ENCODE measurements at places on chromosomes 3 and 15. TPM values are rescaled to one million over a fixed set of nuclear protein-coding genes. Genes with fewer than 3 reads are reported as not detected.
A peak's percentile ranks its signal among the peaks of the same experiment; 100 is the strongest.

The GRK7 gene
- 0.19 TPM for total RNA-seq

DNA sequence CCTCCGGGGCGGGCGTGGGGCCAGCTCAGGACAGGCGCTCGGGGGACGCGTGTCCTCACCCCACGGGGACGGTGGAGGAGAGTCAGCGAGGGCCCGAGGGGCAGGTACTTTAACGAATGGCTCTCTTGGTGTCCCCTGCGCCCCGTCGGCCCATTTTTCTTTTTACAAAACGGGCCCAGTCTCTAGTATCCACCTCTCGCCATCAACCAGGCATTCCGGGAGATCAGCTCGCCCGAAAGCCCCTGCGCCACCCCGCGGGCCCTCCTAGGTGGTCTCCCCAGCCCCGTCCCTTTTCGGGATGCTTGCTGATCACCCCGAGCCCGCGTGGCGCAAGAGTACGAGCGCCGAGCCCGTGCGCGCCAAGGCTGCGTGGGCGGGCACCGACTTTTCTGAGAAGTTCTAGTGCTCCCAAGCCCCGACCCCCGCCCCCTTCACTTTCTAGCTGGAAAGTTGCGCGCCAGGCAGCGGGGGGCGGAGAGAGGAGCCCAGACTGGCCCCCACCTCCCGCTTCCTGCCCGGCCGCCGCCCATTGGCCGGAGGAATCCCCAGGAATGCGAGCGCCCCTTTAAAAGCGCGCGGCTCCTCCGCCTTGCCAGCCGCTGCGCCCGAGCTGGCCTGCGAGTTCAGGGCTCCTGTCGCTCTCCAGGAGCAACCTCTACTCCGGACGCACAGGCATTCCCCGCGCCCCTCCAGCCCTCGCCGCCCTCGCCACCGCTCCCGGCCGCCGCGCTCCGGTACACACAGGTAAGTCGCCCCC is at the start of gene THBS1:
THBS1 (plus strand) TSS at position 595 of the 757 bp plus-strand sequence. CDS start 779 bp downstream, outside the sequence.
- no peak within 1 kb of the TSS for H3K27ac ChIP-seq
- no peak for DNase-seq
- H3K4me1 ChIP-seq: peaks cover 27% of the 10 kb centered on the region
- H3K4me3 ChIP-seq: peak within 1 kb of the TSS; percentile 55

DNA sequence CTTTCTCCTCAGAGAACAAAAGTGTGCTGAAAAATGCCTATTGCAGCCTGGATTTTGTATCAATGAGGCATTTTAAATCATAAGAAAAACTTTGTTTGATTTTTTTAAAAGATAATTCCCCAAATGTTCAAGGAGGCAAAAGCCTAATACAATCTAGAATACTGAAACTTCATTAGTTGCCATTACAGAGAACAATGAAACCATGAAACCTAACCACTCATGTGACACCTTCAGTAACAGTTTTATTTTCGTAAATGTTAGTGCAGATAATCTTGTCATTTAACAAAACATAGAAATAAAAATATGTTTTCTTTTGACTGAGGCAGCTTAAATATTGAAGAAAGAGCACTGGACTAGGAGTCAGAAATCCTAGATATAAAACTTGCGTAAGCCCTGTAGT is 655.9 kb downstream of the RBMS3 start:
- no peak for DNase-seq
- no peaks in the 10 kb centered on the region for H3K36me3 ChIP-seq
- H3K27me3 ChIP-seq: no peaks in the 10 kb centered on the region
- no peak overlapping the region for H3K4me3 ChIP-seq

The DNASE1L3 gene
- total RNA-seq: 0.80 TPM

The NDN gene
- total RNA-seq: not detected

DNA sequence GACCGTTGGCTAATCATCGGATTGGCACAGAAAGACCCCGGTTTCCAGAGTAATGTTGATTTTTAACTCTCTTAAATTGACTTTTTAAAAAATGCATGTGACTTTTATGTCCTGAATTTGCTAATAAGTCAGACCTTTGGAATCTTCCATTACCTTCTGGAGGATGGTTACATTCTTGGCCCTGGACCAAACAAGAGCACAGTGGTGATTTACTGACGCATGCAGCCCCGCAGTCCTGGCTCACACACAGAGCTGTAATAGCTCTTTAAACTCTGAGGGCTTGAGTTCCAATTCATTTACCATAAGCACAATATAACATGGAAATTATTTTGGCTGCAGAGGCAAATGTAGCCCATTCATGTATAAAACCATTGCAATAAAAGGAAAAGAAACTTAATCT is 25.1 kb downstream of the SOX14 start:
- no peaks in the 10 kb centered on the region for H3K36me3 ChIP-seq
- no peaks in the 10 kb centered on the region for H3K27me3 ChIP-seq
- H3K4me3 ChIP-seq: no peak overlapping the region
- no peak overlapping the region for H3K27ac ChIP-seq
- no peak for DNase-seq

The CLDN18 gene
- total RNA-seq: not detected

- H3K4me3 ChIP-seq: no peak overlapping the region
- no peaks in the 10 kb centered on the region for H3K36me3 ChIP-seq
- no peaks in the 10 kb centered on the region for H3K4me1 ChIP-seq
- H3K27me3 ChIP-seq: no peaks in the 10 kb centered on the region
- DNase-seq: no peak
Measured at GRCh38 chr3:63442918-63443317, 164.8 kb downstream of the SYNPR start.

DNA sequence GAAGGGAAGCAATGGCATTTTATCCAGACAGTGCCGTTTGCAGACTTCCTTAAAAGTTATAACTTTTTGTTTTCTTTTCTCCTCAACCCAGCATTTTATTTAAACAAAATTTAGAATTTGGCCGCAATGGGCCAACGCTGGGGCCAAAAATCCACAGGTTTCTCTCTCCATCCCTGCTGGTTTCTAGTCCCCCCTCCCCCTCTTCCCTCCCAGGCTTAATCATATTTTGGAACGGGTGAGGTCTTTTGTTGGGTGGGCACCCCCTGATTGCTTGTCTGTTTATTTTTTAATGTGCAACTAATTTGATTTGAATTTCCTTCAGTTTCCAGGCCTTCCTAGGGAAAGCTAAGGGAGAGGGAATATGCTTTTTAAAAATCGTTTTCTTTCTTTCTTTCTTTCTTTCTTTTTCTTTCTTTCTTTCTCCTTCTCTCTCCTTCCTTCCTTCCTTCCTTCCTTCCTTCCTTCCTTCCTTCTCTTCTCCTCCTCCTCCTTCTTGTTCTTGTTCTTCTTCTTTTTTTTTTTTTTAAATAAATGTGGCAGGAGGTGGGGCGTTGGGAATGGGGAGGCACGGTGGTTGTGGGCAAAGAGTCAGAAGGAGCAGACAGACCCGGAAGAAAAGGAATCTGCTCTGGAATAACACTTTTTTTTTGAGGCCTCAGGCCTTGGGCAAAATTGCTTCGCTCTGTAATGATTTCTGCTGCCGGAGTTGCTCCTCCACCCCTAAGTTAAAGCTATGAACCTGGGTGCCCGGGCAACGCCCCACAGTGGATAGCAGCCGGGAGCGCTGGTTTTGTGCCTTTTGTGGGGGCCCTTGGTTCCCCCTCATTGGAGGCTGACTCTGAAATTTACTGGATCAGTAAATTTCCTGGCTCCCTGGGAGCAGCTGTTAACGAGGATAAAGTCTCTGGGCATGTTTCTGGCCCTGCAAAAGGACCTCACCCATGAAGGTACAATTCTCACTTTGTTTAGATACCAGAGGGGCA is 1.9 kb downstream of the FNDC3B start:
- no peak overlapping the region for H3K27ac ChIP-seq
- H3K4me3 ChIP-seq: peak overlapping the region; percentile 91
- H3K4me1 ChIP-seq: peaks cover 23% of the 10 kb centered on the region
- no peaks in the 10 kb centered on the region for H3K27me3 ChIP-seq
- H3K36me3 ChIP-seq: no peaks in the 10 kb centered on the region

The ABHD2 gene
- 39.2 TPM for total RNA-seq

DNA sequence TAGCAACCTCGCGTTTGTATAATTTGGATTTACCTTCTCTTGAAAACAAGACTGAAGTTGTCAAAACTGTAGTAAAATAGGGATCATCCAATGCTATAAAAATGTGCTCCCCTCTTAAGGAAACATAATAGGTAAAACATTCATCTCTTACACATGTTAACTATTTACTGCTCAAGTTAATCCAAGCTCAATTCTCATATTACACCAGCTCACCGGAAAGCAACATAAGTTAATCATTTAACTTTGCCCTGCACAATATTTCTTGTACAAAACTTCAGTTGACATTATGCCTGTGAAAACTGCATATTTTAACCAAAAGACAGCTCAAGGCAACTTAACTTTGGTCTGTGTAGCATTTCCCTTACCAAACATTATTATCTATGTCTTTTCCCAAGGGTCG is 634.2 kb downstream of the NAALADL2 start:
- no peaks in the 10 kb centered on the region for H3K27me3 ChIP-seq
- no peaks in the 10 kb centered on the region for H3K4me1 ChIP-seq
- no peak overlapping the region for H3K4me3 ChIP-seq
- no peaks in the 10 kb centered on the region for H3K36me3 ChIP-seq
- H3K27ac ChIP-seq: no peak overlapping the region
- no peak for DNase-seq

The GOLGA6A gene
- 0.16 TPM for total RNA-seq

- no peak overlapping the region for H3K4me3 ChIP-seq
- no peak overlapping the region for H3K27ac ChIP-seq
- H3K36me3 ChIP-seq: no peaks in the 10 kb centered on the region
Measured at GRCh38 chr15:67879440-67880129, 39.7 kb upstream of the RNU6-1 start.

DNA sequence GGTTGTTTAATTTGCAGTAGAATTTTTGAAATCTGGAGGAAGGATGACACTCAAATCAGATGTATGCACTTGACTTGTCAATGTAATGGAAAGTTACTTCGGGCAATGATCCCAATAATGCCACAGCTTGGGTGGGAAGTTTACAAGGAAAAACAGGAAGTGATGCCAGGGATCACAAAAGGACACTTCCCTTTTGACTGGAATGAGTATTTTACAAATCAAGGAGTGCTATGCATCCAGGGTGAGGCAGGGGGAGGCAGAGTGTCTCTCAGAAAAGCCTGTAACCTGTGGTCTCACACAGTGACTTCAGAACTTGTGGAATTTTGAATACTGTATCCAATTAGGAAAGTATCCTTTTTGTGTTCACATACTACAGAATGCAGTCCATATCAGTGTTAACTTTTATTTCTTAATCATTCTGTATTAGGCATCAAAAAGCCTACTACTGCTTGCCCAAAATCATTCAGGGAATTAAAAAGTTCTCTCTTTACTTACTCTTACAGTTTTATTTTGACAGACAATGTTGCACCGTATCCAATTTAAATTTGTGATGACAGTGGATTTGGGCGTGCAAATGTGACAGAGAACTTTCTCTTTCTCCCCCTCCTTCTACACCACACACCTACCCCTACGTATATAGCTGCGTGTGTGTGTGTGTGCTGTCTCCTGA is 445.1 kb downstream of the MECOM start:
- no peaks in the 10 kb centered on the region for H3K36me3 ChIP-seq
- no peaks in the 10 kb centered on the region for H3K4me1 ChIP-seq
- no peak overlapping the region for H3K4me3 ChIP-seq
- no peak for DNase-seq

- H3K4me1 ChIP-seq: no peaks in the 10 kb centered on the region
- H3K27ac ChIP-seq: no peak overlapping the region
- no peak for DNase-seq
- H3K4me3 ChIP-seq: no peak overlapping the region
Measured at GRCh38 chr3:190132371-190132770, 11.7 kb upstream of the P3H2 start.

- no peaks in the 10 kb centered on the region for H3K4me1 ChIP-seq
- H3K27ac ChIP-seq: no peak overlapping the region
- H3K4me3 ChIP-seq: no peak overlapping the region
- no peaks in the 10 kb centered on the region for H3K36me3 ChIP-seq
Measured at GRCh38 chr15:66229790-66230465, 23.6 kb downstream of the MEGF11 start.

- no peak overlapping the region for H3K4me3 ChIP-seq
- H3K27ac ChIP-seq: no peak overlapping the region
- H3K27me3 ChIP-seq: no peaks in the 10 kb centered on the region
- H3K36me3 ChIP-seq: no peaks in the 10 kb centered on the region
- no peaks in the 10 kb centered on the region for H3K4me1 ChIP-seq
Measured at GRCh38 chr3:108947855-108948254, 5.8 kb downstream of the GUCA1C start.

- H3K4me1 ChIP-seq: no peaks in the 10 kb centered on the region
- H3K27me3 ChIP-seq: no peaks in the 10 kb centered on the region
- no peak for DNase-seq
- H3K27ac ChIP-seq: no peak overlapping the region
- H3K36me3 ChIP-seq: no peaks in the 10 kb centered on the region
Measured at GRCh38 chr3:46030626-46031025, 3.3 kb upstream of the XCR1 start.

The CDCP1 gene
- total RNA-seq: 1.8 TPM

GRCh38 chr15:40744815-40745152 is 10.3 kb downstream of the RMDN3 start:
- no peak overlapping the region for H3K4me3 ChIP-seq
- peaks cover 58% of the 10 kb centered on the region for H3K36me3 ChIP-seq
- DNase-seq: no peak
- peaks cover 22% of the 10 kb centered on the region for H3K4me1 ChIP-seq

The DUOXA1 gene
- 1.0 TPM for total RNA-seq

DNA sequence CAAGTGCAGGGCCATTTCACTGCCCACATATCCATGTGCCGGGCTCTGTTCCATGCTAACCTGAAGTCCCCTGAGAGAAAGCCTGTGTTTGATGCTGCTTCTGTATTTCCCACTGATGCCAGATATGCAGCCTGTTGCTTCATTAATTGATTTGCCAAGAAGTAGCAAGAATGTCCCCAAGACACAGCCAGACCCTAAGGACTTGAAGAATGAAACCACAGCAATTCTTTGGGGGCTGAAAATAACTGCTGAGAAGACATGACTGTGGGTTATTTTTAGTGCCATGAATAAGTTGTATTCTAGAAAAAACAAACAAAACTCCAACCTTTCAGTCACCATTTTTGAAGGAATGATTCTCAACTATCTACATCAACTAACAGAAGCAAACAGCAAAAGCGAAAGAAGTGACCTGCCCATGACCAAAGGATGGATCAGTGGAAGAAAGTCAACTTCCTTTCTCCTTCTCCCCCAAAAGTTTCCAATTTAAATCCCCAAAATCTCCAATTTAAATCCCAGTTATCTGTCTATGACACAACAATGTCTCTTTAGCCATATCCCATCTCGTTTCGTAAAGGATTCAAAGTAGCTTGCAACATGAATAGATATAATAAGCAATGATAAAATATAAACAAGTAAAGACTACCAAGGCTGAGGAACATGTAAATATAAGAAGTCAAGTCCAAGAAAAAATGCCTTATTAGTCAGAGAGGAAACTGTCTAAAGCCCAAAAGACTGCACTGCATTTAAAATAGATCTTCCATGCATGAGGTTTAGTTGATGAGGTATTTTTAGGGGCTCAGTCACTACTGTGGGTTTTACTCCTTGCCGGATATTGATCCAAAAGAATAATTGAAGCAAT is 226.8 kb downstream of the DTWD1 start:
- no peak overlapping the region for H3K4me3 ChIP-seq
- H3K4me1 ChIP-seq: no peaks in the 10 kb centered on the region
- no peak for DNase-seq
- no peaks in the 10 kb centered on the region for H3K27me3 ChIP-seq

The CASR gene
- 0.03 TPM for total RNA-seq

Data from CD4-positive, alpha-beta T cell (primary cell).